ENCODE measurements at places on chromosomes 12 and 14.
A peak's percentile ranks its signal among the peaks of the same experiment; 100 is the strongest.

DNA sequence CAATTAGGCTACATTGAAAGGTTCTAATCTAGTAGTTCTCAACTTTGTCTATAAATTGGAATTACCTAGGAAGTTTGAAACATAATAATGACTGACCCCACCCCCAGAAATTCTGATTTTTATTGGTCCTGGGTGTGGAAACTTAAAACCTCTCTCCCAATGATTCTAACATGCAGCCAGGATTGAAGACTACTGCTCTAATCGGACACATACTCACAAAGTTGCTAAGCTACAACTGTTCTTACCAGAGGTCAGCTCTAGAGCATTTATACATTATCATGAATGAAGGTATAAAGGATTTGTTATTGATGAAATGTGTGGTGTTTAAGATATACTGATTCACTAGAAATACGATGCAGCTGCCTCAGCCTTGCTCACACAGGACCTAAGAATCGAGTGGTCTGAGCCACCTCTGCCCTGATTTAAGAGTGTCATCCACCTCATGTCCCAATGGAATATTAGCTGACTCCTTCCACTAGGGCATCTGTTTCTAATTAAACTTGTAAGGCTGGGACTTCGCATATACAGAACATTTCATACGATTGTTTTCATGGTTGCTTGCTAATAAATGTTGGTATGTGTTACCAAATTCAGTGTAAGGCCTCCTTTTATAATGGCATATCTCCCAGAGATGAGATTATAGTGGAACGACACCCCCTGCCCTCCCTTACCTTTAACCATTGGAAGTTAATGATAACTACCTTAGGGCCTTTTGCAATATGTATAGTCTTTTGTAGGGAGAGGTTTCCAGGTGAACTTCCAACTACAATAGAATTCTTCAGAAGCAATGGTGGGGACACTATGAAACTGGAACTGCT, 410.8 kb upstream of the PDE3A start:
- no peak for DNase-seq

- no peak for DNase-seq
Measured at GRCh38 chr14:21921453-21921852, 247.8 kb upstream of the OR4E1 start.

DNA sequence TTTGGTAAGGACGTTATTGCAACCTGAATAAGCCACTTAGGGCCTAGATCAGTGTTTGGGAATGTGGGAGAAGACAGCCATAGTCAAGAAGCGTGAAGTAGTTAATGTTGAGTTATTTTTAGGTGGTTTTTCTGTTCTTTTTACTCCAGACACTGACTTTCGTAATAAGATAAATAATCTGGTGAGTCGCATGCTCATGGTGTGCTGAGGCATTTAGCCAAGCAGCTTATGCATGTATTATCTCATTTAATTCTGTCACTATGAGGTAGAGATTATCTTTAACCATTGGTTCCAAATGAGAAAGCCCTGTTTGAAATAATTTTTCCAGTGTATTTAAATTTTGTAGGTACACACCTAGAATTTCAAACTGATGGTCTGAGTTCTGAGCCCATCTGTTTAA, 67.3 kb downstream of the RCOR1 start:
- DNase-seq = no peak

- peak; percentile 30 for DNase-seq
Measured at GRCh38 chr14:77145975-77146740, 4.6 kb upstream of the ZDHHC22 start.

DNA sequence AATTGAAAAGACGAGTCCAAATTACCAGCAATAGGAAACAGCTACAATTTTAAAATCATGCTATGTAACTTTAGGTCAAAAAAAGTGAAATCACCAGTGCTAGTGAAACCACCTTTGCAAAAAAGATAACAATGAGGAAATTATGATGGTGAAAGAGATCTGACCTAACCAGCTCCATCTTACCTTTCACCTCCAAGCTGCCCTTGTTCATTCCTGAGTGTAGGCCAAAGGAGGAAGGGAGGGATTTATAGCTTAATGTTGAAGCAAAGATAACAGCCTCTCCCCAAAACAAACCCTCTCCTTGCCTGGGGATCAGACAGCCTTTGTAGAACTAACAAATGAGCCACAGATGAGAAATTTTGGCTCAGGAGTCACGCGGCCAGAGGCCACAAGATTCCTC, 83.2 kb upstream of the EIF5 start:
- DNase-seq = no peak

DNA sequence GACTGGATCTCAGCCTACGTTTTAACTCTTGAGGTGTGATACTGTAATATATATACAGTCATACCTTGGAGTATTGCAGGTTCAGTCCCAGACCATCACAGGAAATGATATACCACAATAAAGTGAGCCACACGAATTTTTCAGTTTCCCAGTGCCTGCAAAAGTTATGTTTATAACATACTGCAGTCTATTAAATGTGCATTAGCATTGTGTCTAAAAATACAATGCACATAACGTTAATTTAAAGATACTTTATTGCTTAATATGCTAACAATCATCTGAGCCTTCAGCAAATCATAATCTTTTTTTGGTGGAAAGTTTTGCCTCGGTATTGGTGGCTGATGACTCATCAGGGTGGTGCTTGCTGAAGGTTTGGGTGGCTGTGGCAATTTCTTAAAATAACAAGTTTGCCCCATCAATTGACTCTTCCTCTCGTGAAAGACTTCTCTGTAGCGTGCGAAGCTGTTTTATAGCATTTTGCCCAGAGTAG, 18.9 kb downstream of the PYROXD1 start:
- DNase-seq = no peak

GRCh38 chr14:105117257-105117646, 51.3 kb downstream of the JAG2 start:
- peak; percentile 25 for DNase-seq

- DNase-seq = no peak
Measured at GRCh38 chr14:101584055-101584859, 23.0 kb downstream of the DIO3 start.

DNA sequence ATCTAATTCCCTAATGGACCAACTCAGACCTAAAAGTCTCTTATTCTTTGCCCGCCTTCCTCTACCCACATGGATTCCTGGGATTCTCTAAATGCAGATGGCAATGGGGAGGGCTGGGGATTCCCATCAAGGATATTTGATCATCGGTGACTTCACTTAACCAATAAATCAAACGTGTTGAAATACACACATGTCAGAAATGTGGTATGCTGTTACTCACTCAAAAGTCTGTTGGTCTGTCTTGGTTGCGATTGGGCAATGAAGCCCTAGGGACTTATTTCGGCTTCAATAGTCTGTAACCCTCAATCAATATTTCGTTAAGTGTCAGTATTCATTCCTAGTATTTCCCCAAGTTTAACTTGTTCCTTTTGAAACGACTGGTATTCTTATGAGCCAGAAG, 117.2 kb upstream of the DIO3 start:
- DNase-seq = no peak

GRCh38 chr12:46365951-46366379, 6.6 kb downstream of the SLC38A2 start:
- DNase-seq = no peak

DNA sequence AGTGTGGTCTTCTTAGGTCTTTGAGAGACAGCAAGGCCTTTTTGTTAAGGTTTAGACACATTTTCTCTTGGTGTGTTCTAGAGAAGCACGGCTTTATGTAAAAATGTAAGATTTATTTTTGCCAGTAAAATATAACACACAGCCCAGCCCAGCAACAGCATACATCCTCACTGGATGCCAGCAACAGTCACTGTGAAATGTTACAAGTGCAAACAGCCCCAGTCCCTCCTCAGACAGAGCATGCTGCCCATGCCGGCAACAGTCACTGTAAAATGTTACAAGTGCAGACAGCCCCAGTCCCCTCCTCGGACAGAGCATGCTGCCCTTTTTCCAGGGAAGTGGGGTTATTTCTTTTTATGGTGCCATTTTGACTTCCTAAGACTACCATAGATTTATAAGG, 207.6 kb downstream of the CHST11 start:
- no peak for DNase-seq

GRCh38 chr14:106509176-106509575, 982.8 kb downstream of the TMEM121 start:
- DNase-seq = no peak

- peak; percentile 79 for DNase-seq
Measured at GRCh38 chr12:25276199-25276937, 25.6 kb upstream of the KRAS start.

All from activated CD8-positive, alpha-beta memory T cell treated with anti-CD3 and anti-CD28 coated beads, Interleukin-2, amount 50 U/mL, for 48 hours (primary cell).